ENCODE measurements at places on chromosomes 13 and 19.

- no peak for DNase-seq
Measured at GRCh38 chr19:18433015-18433691, 4.8 kb downstream of the ISYNA1 start.

GRCh38 chr13:92407858-92408257 lies 818.7 kb upstream of the GPC6 start:
- DNase-seq, result no peak

DNA sequence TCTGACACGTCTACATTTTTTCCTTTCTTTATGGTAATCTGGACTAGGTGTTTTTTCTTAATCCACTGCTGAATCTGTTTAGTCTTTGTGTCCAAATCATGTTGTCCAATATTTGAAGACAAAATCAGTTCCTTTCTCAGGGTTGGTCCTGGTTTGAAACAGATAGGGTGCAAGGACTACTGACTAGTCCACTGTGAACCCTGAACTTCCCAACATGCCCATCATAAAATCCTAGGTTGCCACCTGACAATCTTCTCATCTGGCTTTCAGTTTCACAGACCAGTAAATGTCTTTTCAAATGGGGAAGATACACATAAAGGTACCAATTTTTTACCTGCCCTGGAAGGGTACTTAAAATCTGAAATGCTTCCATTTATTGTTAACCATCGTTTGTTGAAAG lies 12.7 kb downstream of the GTF3A start:
- DNase-seq, result no peak

DNA sequence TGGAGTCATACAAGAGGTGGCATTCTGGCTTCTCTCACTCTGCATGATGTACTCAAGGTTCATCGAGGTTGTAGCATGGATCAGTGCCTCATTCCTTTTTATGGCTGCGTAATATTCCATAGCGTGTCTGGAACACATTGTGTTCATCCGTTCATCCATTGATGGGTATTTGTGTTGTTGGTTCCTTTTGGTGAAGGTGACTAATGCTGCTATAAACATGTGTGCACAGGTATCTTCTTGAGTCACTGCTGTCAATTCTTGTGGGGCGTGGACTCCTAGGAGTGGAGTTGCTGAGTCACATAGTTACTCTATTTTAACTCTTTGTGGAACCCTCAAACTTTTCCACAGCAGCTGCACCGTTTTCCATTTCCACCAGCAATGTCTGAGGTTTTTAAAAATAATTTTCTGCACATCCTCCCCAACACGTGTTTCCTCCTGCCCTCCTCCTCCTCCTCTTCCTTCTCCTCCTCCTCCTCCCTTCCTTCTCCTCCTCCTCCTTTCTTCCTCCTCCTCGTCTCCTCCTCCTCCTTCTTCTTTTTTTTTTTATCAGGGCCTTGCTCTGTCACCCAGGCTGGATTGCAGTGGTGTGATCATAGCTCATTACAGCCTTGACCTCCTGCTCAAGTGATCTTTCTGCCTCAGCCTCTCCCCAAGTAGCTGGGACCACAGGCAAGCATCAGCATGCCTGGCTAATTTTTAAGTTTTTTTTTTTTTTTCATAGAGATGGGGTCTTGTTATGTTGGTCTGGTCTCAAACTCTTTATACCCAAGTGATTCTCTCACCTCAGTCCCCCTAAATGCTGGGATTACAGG lies 2.0 kb upstream of the TMEM221 start:
- DNase-seq, result peak; percentile 69
